ENCODE measurements at places on chromosomes 7 and 10. TPM values are rescaled to one million over a fixed set of nuclear protein-coding genes. Genes with fewer than 3 reads are reported as not detected.

DNA sequence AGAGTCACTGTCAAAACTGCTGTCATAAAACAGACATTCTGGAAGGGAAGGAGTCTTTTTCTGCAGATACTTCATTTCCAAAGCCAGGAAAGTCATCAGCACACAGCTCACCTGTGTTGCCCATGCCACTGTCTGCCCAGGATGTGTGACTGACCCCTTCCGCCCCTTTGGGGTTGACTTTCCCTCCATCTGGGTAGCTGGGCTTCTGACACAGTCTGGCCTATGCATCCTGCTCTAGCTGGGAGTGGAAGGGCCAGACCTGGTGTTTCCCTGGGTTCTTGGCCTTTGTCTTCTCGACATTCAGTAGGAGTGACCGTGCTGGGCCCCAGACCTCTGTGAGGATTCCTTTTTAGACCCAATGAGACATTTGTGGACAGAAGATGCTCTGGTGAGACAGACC lies 378.9 kb upstream of the NUPR2 start:
- DNase-seq = no peak
- no peak overlapping the region for H3K4me3 ChIP-seq
- no peak overlapping the region for H3K27ac ChIP-seq
- H3K36me3 ChIP-seq = no peaks in the 10 kb centered on the region

GRCh38 chr7:5143935-5144903 lies 45.8 kb upstream of the WIPI2 start:
- H3K36me3 ChIP-seq = no peaks in the 10 kb centered on the region
- H3K4me1 ChIP-seq = no peaks in the 10 kb centered on the region
- H3K4me3 ChIP-seq = no peak overlapping the region
- no peak for DNase-seq

- H3K4me1 ChIP-seq = no peaks in the 10 kb centered on the region
- H3K27me3 ChIP-seq = no peaks in the 10 kb centered on the region
Observed at GRCh38 chr10:97607095-97607636, 17.6 kb downstream of the C10orf62 start.

DNA sequence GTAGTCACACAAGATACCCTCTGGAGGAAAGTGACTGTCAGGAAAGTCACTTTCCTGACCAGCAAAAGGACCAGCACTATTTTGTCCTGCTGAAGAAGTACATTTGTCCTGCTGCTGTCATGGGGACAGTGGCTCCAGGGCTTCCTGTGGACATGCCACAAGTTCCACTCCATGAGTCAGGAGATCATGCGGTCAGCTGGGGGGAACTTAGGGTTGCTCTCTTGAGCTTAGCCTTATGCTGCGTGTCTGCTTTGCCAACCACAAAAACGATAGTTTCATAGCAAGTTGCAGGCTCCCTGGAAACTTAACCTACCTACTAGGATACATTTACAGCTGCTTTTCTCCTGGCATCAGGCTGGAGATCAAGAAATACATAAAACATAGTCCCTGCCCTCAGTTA lies 19.8 kb upstream of the ALOX5 start:
- H3K36me3 ChIP-seq = no peaks in the 10 kb centered on the region
- no peak overlapping the region for H3K4me3 ChIP-seq
- DNase-seq = no peak
- H3K4me1 ChIP-seq = no peaks in the 10 kb centered on the region
- no peak overlapping the region for H3K27ac ChIP-seq

GRCh38 chr10:77188521-77188920 lies 449.1 kb downstream of the KCNMA1 start:
- H3K4me1 ChIP-seq = peaks cover 1% of the 10 kb centered on the region
- no peaks in the 10 kb centered on the region for H3K27me3 ChIP-seq
- no peaks in the 10 kb centered on the region for H3K36me3 ChIP-seq
- no peak overlapping the region for H3K27ac ChIP-seq
- DNase-seq = no peak

DNA sequence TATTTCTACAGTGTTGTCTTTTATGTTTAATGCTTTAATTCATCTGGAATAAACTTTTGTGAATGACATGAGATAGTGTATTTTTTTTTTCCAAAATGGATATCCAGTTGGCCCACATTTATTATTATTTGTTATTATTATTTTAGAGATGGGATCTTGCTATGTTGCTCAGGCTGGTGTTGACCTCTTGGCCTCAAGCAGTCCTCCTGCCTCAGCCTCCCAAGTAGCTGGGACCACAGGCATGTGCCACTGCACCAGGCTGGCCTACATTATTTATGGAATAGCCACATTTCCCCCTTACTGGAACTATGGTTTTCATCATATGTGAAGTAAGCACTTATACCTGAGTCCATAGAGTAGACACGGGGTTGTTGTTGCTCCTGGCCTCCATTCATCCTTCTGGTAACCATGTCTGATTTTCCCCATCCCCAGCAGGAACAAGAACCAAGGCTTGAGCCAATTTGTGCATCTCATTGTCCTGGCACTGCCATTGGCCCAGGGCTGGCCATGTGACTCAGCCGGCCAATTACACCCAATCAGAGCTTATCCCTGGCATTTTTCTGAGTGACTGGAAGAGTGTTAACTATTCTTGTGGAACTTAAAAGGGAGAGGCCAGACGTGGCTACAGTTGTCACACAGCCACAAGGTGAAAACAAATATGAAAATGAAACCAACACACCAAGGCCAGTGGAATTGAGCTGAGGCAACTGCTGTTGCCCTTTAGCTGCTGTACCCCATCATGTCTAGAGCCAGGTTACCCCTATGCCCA lies 23.1 kb downstream of the PRF1 start:
- H3K27me3 ChIP-seq = no peaks in the 10 kb centered on the region
- no peak for DNase-seq
- peaks cover 15% of the 10 kb centered on the region for H3K4me1 ChIP-seq
- no peaks in the 10 kb centered on the region for H3K36me3 ChIP-seq
- H3K4me3 ChIP-seq = no peak overlapping the region

DNA sequence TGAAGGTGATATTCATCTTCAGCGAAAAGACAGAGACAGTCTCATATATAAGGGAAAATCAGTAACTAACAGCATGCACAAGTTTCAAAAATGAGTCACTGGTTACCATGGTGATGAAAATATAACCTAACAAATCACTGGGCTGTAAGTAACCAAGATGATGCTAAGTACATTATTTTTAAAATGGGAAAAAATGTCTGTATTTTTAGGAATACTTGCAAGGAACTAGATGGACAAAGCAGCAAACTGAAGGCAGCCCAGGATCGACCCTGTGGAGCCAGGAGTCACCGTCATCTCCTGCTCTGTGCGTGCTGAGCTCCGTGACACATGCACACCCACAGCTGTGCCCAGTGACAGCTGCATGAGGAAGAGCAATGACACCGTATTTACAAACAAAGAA lies 137.3 kb downstream of the ELMO1 start:
- no peaks in the 10 kb centered on the region for H3K27me3 ChIP-seq
- no peak overlapping the region for H3K27ac ChIP-seq
- H3K36me3 ChIP-seq = no peaks in the 10 kb centered on the region
- H3K4me1 ChIP-seq = peaks cover under 1% of the 10 kb centered on the region
- H3K4me3 ChIP-seq = no peak overlapping the region

DNA sequence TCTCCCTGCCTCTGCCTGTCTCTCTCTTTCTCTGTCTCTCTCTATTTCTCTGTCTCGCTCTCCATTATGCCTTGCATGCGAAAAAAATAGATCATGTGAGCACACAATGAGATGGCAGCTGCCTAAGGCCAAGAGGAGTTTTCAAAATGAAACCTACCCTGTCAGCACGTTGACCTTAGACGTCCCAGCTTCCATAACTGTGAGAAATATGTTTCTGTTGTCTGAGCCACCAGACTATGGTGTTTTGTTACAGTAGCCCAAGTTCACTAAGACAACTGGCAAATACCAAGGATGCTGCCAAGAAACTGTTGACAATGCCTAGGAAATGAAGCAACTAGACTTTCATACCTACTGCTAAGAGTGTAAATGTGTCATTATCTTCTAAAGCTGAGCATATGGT lies 70.6 kb upstream of the PLXDC2 start:
- H3K36me3 ChIP-seq = no peaks in the 10 kb centered on the region
- no peaks in the 10 kb centered on the region for H3K4me1 ChIP-seq
- no peak overlapping the region for H3K4me3 ChIP-seq

DNA sequence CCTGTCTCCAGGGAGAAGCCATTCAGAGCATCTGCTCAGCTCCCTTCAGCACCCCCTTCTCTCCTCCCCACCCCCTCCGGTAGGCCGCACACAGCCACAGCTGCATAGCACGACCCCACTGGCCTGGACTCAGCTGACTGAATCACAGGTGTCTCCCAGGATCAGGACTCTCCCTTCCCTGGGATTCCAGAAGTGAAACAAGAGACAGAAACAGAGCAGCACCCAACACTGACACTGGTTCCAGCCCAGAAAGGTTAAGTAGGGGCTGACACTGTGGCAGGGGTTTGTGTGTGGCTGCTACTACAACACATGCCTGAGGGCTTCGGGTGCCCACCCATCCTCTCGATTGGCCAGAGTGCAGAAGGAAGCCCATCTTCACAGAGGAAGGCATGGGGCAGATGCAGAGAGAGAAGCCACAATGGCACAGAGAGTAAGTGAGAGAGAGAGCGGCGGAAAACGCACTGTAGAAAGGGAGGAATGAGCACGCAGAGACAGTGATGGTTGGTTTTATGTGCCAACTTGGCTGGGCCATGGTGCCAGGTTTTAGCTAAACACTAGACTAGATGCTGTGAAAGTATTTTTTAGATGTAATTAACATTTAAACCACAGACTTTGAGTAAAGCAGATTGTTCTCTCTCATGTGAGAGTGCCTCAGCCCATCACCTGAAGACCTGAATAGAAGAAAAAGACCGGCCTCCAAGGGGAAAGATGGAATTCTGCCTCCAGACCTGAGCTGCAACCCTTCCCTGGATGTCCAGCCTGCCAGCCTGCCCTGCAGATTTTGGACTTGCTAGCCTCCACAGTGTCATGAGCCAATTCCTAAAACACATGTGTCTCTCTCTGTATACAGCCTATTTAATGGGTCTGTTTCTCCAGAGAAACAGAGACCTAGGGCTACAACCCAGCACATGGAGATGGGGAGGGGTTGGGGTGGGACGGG lies 107.5 kb downstream of the GRB10 start:
- H3K27ac ChIP-seq = no peak overlapping the region
- H3K4me1 ChIP-seq = peaks cover 5% of the 10 kb centered on the region
- no peaks in the 10 kb centered on the region for H3K27me3 ChIP-seq
- H3K36me3 ChIP-seq = no peaks in the 10 kb centered on the region

DNA sequence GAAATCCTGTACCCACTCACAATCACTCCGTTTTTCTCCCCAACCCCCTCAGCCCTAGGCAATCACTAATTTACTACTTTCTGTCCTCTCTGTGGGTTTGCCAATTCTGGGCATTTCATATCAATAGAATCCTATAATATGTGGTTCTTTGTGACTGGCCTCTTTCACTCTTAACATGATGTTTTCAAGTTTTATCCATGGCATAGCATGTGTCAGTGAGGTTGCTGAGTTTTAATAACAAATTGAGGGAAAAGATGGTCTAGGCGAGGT lies 11.9 kb downstream of the PLAU start:
- H3K4me1 ChIP-seq = no peaks in the 10 kb centered on the region
- no peak overlapping the region for H3K4me3 ChIP-seq
- no peak overlapping the region for H3K27ac ChIP-seq
- no peaks in the 10 kb centered on the region for H3K27me3 ChIP-seq
- H3K36me3 ChIP-seq = no peaks in the 10 kb centered on the region

DNA sequence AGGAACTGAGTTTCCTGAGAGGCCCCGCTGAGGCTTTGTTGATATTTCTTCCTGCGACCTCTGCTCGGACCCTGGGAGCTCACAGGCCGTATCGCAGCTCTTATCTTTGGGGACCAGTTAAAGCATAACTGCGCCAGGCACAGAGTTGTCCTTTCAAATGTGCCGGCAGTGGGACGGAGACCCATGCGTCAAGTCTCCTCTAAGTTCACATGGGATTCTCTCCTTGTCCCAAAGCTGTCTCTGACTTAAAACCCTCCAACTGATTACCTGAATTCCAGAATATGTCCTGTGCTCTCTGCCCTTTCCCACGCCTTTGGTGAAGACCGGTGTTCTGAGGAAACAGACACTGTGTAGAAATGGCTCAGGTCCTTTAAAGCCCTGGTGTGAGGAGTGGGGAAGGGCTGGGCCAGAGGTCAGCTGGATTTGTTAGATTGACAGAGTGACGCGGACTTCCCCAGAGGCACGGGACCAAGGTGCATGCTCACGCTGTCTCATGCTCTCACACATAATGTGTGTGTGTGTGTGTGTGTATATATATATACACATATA lies 169.8 kb downstream of the EGFR start:
- H3K4me1 ChIP-seq = peaks cover 26% of the 10 kb centered on the region
- H3K36me3 ChIP-seq = no peaks in the 10 kb centered on the region
- no peak for DNase-seq
- no peaks in the 10 kb centered on the region for H3K27me3 ChIP-seq
- no peak overlapping the region for H3K4me3 ChIP-seq

DNA sequence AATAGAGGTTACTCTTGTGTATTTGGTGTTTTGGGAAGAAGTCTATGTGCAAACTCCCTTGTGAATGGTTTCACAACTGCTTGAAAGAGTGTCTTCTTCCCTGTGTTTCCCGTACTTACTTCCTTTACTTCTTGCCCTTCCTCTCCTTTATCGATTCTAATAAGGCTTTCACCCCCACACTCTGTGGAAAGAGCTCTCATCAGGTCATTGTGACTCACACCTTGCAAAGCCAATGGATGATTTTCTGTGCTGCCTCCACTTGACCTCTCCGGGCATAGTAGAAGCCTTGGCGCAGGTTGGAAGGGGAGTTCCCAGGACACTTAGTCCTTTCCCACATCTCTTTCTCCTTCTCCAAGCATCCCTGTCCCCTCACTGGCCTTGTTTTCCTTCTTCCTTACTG lies 6.2 kb upstream of the TSPAN15 start:
- no peaks in the 10 kb centered on the region for H3K4me1 ChIP-seq
- no peaks in the 10 kb centered on the region for H3K36me3 ChIP-seq
- DNase-seq = no peak

DNA sequence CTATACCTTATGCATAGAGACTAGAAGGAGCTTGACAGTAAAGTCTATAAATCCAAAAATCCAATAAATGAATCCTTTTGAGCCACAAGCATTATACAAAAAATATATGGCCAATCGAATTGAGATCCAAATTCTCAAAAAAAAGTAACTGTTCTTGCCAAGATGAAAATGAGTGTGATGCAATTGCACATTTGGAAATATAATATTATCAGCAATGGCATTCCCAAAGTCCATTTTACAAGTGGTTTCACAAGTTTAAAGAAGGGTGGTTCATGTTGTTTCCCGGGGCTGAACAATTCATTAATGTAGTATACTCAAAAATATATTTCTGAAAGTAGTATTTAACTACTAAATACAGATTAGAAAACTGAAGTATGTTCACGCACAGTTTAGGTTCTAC lies 7.3 kb downstream of the RP9 start:
- H3K4me3 ChIP-seq = no peak overlapping the region
- H3K36me3 ChIP-seq = no peaks in the 10 kb centered on the region
- H3K27me3 ChIP-seq = no peaks in the 10 kb centered on the region
- no peak for DNase-seq

CPA2 gene
- not detected for total RNA-seq

NODAL gene
- not detected for total RNA-seq

NKX1-2 gene
- total RNA-seq = not detected

SLC29A4 gene
- total RNA-seq = 1.1 TPM

All from ovary (tissue), 10 donors.